ENCODE measurements at places on chromosomes 1 and 21.

DNA sequence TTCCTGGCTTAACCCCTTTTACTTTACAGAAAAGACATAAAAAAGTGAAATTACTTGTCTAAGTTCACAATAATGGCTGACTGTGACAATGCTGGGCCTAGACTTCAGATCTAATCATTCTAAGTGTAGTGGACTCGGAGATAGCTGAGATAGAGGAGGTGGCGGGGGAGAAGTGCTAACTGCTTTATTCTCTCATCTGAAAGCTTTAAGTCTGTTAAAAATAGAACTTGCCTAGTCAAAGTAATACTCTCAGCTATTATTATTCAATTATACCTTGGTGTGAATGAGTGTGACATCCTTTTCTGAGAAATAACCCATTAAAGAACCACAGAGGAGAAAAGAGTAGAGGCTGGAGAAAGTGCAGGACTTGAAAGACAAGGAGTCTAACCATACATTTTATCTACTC is 96.1 kb upstream of the OLIG2 start:
- DNase-seq = no peak

DNA sequence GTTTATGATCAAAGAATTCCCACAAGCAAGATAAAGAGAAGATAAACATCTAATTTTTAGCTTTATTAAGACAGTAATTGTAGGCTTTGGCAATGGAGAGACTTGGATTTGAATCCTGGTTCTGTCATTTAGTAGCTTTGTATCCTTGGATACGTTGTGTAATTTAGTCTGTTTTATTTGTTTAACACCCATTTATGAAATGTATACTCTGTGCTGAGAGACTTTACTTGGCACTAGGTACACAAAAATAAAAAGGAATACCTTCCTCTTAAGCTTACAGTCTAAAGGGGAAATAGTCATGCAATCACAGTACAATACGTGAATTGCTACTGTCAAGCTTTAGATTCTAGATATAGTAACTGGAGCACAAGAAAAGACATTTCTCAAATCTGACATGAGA is 23.8 kb downstream of the ZMPSTE24 start:
- no peak for DNase-seq

GRCh38 chr1:53589043-53589887 is 130.1 kb downstream of the DMRTB1 start:
- DNase-seq = no peak

GRCh38 chr1:43214501-43215444 is 42.6 kb downstream of the CFAP57 start:
- no peak for DNase-seq

- DNase-seq = no peak
Observed at GRCh38 chr1:175600721-175601440, 142.5 kb downstream of the TNR start.

- DNase-seq = no peak
Observed at GRCh38 chr1:5333291-5333690, 658.9 kb downstream of the NPHP4 start.

DNA sequence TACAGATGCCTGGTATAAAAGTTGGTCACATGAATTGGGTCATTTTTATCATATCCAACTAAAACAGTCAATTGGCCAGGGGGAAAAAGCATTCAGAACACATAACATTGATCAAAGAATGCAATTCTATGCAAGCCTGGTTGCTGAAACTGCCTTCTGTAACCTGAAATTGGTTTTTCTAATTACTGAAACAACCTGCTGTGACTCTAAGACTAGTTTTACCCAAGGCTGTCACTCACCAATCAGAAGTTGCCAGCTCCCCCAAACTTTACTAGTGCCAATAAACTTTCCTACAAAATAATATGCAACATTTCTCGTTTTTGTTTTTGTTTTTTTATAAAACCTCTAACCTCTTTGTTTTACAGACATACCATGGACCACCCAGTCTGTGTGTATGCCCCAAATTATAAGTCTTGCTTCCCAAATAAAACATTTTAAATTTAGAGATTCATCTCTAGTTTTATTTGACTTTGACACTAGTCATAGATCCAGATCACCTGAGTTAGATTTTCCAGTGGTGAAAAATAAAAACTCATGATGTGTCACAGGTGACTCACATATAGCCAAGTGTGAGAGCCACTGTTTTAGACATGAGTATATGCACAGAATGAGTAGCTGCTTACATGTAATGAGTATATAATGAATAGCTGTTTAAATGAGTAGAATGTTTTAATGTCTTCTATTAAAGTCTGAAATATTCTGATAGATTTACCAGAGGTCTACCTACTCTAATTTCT is 64.2 kb upstream of the CR2 start:
- DNase-seq = no peak

DNA sequence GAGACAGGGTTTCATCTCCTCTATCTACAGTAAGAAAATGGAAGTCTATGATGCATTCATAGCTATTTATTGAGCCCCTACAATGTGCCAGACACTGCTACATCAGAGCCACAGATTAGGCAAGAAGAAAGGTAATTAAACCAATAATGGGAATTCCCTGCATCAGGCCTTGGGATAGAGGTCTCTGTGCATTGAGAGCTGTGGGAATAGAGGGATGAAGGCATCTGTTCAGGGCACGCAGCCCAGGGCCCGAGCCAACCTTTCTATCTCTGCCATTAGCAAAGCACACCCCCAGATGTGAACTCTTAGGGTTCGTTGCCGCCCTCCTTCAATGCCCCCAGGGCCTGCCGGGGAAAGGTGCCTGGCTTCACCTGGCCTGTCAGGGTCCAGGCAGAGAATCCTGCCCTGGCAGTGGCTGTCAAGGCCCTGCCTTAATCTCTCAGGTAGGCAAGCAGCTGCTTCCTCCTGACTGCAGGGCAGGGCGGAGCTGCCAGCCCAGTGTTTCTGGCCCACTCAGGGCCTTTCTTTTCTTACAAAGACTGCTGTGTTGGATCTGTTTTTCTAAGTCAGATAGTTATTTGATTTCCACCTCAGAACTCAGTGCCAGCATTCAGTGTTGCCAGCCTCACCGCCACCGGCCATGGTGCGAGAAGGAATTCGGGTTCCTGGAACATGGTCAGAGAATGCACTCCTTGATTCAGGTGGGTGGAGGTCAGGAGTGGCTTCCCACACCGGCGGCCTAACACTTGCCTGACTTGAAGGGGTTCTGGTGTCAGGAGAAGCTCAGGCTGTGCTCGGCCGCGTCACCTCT is 76.1 kb downstream of the PGM1 start:
- DNase-seq = no peak

DNA sequence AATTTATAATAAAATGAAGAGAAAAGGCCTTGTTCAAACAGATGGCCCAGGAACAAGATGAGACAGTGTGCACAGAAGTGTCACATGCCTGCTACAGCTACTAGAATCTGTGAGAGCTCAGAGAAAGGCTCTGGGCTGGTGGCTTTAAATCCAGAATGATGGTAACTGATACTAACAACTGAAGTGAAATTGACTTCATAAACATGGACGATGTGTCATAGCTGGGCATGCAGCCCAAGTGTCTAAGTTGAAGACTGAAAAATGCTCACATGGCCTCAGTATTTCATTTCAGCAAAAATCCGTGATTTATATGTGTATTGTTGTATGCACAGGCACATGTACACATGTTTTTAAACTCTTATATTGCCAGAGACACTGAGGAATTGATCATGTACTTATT is 208.3 kb upstream of the RUNX1 start:
- no peak for DNase-seq

- DNase-seq = no peak
Observed at GRCh38 chr1:213572912-213573647, 414.7 kb upstream of the PROX1 start.

DNA sequence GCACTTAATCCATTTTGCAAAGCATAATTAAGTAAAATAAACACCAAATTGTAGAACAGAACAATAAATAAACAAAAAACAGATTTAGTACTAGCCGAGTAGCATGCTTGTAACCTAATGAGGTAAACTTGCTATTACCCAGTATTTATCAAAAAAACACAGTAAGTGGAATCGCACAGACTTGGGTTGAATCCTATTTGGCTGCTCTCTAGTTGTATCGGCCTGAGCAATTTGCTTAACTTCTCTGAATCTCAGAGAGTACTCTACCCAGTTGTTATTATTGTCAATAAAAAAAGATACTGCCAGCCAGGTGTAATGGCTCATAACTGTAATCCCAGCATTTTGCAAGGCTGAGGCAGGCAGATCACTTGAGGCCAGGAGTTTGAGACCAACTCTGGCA is 664.3 kb downstream of the ADGRL2 start:
- no peak for DNase-seq

- no peak for DNase-seq
Observed at GRCh38 chr1:165965857-165966256, 138.4 kb downstream of the UCK2 start.

DNA sequence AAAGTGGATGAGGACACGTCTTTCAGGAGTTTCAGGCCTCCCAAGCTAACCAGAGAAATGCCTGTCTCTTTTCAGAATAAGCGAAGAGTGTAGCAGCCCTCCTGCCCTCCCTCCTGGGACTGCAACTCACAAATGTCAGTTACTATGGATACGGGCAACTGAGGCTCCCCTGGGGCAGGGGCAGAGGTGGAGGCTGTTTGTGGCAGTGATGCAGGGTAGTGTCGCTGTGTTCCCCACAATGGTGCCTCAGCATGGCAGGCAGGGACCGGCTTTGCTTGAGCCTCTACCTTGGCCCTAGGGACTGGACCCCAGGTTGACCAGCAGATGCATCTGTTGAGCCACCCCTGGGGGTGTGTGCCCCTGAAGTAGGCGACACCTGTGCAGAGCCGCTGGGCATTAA is 10.2 kb downstream of the NFASC start:
- no peak for DNase-seq

- no peak for DNase-seq
Observed at GRCh38 chr1:154779551-154780189, 90.4 kb downstream of the KCNN3 start.

GRCh38 chr21:46205766-46206162 is 21.5 kb upstream of the SPATC1L start:
- no peak for DNase-seq

- DNase-seq = no peak
Observed at GRCh38 chr1:163296504-163297263, 25.1 kb upstream of the NUF2 start.

DNA sequence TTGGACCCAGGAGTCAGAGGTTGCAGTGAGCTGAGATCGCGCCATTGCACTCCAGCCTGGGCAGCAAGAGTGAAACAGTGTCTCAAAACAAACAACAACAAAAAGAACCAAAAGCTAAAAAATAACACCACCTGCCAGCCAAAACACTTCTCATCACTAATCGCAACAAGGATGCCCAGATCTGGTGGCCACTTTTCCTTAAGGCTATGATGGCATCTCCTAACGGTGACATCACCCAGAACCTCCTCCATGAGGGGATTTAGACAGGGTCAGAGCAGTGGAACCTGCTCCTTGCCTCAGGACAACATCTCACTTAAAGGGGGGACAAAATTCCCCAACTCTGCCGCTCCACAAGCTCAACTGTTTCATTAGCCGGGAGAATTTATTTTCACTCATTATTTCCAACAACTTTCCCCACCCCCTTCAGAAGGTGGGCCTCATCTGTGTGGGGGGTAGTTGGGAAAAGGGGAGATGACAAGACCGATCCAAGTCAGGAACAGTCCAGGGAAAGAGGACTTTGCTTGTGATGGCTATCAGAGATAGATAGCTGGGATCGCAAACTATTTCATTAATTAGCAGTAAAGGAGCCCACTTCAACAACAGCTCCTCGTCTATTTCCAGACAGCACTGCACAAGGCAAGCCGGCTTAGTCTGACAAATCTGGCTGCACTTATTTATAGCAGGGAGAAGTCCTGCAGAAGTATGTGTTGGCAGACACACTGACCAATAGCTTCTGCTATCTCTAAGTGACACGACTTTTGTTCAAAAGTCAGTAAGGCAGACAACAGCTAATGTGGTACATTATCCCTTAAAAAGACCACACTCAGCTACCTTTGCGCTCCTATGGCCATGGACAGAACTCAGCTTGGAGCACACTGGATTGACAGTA is 2.6 kb downstream of the PABPC4 start:
- no peak for DNase-seq

GRCh38 chr1:247904122-247904521 is 8.7 kb downstream of the OR2W3 start:
- no peak for DNase-seq

DNA sequence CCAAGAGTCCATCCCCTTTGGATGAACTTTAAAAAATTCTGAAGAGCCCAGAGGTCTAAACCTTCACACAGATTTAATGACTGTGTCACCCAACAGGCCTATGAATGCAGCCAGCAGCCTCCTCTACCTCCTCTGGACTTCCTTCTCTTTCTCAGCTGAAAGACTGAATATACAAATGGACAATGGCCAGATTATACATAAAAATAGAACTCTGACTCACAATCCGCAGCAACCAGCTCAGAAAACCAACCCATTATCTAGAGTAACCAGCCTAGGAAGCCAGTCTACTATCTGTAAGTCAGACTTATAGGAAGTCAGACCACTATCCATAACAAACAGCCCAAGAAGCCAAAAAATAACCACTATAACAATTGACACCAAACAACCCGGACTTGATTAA is 224.5 kb downstream of the ASTN1 start:
- no peak for DNase-seq

DNA sequence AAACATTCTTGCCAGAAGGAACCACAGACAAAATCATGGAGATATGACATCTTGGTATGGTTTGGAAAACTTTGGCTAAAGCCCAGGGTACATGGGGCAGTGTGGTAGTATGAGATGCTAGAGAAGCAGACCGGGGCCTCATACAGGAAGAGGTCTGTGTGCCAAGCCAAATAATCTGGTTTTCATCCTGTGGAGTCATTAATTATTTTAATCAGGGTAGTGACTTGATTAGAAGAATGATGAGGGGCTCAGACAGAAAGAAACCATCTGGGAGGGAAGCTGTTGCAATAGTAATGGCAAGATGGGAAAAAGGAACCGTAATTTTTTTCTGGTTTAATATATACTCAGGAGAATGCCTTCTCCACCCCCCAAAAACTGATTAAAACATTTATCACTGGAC is 318.0 kb downstream of the BRINP2 start:
- DNase-seq = no peak

DNA sequence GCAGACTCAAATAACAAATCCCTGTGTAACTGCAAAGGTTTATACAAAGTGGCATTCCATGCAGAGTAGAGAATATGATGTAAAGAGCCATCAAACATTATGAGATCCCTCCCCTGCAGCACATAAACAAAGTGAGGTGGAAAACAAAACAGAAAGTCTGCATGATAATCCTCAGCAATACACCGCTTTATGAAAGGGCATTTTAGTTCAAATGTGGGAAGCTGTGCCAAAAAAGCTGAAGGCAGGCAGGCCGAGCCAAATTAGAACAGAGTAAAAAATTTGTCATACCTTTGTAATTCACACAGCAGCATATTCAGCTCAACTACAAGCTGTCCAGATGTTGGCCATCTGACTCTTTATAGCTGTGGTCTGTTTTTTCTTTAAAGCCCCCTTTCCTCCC is 113.5 kb downstream of the LHX9 start:
- no peak for DNase-seq

- DNase-seq = no peak
Observed at GRCh38 chr1:154807048-154807591, 63.0 kb downstream of the KCNN3 start.

DNA sequence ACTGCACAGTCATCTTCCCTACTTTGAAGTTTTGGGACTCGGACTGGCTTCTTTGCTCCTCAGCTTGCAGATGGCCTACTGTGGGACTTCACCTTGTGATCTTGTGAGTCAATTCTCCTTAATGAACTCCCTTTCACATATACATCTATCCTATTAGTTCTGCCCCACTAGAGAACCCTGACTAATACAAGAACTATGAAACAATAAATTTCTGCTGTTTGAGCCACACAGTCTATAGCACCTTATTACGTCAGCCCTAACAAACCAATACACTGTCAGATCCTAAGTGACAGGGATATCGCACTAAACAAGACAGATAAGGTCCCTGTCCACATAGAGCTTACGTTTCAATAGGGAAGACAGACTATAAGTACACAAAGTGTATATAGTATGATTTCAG is 120.1 kb downstream of the PLPP3 start:
- no peak for DNase-seq
